ENCODE measurements at places on chromosomes 16 and 17.
A peak's percentile ranks its signal among the peaks of the same experiment; 100 is the strongest.

- no peak for DNase-seq
Measured at GRCh38 chr16:85492295-85492864, 120.7 kb upstream of the GSE1 start.

DNA sequence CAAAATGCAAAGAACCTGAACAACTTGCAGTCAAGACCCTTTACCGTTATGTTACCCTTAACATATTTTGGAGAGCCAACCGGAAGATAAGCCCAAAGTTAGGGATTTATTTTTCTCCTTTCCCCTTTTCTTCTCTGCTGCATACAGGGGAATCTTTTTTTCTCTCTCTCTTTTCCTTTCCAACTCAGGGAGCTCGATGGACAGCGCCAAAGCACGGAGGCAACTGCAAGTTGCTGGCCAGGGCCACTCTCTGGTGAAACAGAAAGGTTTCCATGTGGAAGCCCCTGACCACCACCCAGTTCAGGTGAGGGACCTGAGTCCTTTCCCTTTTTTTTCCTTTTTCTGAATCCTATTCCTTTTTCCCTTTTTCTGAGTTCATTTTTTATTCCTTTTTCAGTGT is 98.8 kb upstream of the COX10 start:
- DNase-seq: no peak

- no peak for DNase-seq
Measured at GRCh38 chr16:87227296-87227951, 89.8 kb downstream of the C16orf95 start.

DNA sequence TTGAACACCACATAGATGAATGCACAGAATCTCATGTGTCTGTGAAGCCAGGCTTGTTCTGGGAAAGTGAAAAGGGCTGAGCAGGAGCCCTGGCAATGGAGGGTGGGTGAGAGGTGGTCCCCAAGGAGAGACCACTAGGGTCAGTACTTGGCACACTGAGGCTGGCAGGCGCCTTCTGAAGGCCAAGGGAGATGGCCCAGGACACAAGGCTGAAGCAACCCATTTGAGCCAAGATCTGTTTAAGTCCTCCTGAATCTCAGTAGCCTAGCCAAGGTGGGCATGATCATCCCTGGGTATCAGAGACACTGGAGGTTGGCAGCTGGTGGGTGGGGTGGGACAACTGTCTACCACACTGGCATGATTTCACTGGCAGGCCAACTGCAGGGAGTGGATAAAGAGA is 1741.2 kb downstream of the TP53TG3F start:
- no peak for DNase-seq

DNA sequence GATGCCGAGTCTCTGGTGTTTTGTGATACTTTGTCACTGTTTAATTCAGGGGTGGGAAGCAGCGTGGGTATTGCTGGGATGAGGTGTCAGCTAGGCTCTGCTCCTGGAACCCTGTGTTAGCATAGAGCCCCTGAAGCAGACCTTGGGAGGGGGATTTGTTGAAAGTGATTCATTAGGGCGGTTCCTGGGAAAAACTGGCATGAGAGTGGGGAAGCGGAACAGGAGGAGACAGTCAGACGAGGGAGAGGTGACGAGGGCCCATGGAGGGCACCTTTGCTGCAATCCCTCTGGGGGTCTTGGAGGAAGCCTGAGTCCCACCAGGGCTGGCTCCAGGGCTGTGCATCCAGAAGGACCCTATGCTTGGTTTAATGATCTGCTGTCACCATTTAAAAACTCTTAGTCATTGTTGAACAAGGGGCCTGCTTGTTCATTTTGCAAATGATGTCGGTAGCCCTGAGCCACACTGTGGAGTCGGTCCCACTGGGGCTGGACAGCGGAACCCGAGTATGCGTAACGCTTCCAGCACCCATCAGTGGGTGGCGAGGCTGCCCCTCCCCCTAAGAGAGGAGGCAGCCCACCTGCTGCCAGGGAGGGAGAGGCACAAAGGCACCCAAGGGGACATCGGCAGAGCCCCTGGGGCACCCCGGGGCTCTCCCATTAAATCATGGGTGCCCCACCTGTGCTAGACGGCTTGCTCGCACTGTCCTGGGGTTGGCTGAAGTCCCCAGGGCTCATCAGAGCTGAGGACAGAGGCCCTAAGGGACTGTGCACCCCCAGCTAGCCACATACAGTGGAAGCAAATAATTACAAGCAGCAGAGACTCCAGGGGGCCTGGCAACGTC is 35.4 kb downstream of the WFDC1 start:
- DNase-seq: no peak

DNA sequence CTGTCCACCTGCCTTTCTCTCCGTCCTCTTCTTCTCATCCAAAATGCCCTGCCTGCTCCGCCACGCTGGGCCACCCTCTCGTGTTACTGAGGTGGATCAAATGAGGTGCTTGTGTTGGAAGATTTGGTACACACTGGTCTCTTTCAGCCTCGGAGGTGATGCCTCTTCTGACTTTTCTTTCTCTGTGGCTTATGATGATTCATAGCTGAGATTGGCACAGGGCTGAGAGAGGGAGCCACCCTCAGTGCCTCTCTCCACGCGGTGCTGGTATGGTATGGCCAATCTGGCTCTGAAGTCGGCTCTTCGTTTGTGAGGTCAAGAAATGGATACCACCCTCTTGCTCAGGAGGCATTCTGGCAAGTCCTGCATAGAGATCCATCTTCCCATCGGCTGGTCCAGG is 82.4 kb downstream of the PLCG2 start:
- no peak for DNase-seq

- no peak for DNase-seq
Measured at GRCh38 chr17:6140728-6141330, 70.7 kb downstream of the WSCD1 start.

DNA sequence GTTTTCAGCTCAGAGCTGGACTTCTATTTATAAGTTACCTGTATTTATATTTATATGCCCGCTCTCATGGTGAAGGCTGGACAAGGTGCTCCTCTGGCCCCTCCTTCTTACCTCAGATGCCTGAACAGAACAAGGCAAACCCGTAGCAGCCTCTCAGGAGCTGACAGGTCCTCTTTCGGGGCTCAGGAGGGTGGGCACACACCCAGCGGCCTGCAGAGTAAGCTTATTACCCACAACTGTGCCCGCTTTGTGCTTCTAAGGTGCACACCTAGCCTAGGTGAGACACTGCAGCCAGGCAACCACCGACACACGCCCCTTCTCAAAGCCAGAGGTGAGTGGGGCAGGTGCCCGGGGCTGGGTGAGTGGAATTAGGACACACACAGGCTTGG is 5.3 kb downstream of the NKIRAS2 start:
- DNase-seq: no peak

- peak; percentile 74 for DNase-seq
Measured at GRCh38 chr16:9092282-9092977, 986 bp downstream of the HAPSTR1 start.

DNA sequence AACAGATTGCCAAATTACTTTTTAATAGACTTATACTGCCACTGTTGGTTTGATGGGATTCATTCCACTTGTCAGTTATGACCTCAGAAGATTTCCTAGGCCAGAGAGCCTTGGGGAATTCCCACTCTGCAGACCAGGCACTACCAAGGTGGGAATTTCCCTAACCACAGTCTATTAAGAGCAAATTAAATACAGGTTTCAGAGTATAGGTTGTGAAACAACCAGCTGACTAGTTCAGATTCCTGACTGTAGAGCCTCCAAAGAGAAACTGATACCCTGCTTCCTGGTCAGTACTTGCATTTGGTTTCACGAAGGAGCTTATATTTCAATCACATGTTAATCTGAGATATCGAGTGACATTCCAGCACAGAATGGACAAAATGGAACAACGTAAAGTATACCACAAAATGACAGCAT is 186.5 kb downstream of the STX8 start:
- DNase-seq: no peak

DNA sequence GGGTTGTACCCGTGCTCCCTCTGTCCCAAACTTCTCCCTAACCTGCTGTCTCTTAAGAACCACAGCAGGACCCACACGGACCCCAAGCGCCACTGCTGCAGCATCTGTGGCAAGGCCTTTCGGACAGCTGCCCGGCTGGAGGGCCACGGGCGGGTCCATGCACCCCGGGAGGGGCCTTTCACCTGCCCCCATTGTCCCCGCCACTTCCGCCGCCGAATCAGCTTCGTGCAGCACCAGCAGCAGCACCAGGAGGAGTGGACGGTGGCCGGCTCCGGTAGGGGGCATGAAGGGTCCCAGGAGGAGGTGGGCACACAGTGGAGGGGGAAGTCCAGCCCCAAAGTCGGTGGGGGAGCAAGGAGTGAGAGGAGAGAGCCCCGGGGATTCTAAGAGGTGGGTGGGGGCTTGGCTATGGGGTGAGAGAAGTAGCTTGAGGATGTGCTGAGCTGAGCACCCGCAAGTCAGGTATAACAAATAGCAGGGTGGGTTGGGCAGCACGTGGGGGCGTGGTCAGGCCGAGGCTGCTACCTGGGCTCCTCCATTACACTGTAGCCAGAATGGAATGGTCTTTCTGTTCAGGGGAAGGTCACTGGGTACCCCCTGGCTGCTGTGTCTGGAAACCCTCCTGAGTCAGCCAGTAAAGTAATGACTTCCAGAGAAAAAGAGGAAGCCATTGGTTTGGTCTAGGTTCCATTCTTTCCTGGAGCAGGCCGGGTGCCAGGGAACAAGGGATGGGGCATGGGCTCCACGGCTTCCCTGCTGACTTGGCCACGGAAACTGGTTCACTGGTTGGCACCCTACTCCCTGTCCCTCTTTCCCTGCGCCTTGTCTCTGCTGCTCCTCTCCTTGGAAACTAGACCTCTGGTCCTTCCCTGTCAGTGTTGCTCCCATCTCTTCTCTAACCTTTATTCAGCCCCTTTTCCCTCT is 7.1 kb downstream of the PRSS53 start:
- no peak for DNase-seq

- no peak for DNase-seq
Measured at GRCh38 chr16:65314627-65315008, 192.8 kb upstream of the CDH11 start.

- no peak for DNase-seq
Measured at GRCh38 chr17:38852771-38853291, 690 bp downstream of the RPL23 start.

All from CD8-positive, alpha-beta T cell (primary cell).